CD8-positive, alpha-beta memory T cell (primary cell): ENCODE measurements at places on chromosomes 12 and 14.

- H3K4me1 ChIP-seq = no peaks in the 10 kb centered on the region
- H3K36me3 ChIP-seq = no peaks in the 10 kb centered on the region
- no peak overlapping the region for H3K4me3 ChIP-seq
- H3K27ac ChIP-seq = no peak overlapping the region
- H3K27me3 ChIP-seq = no peaks in the 10 kb centered on the region
Measured at GRCh38 chr12:125233319-125233718, 168.1 kb downstream of the AACS start.

DNA sequence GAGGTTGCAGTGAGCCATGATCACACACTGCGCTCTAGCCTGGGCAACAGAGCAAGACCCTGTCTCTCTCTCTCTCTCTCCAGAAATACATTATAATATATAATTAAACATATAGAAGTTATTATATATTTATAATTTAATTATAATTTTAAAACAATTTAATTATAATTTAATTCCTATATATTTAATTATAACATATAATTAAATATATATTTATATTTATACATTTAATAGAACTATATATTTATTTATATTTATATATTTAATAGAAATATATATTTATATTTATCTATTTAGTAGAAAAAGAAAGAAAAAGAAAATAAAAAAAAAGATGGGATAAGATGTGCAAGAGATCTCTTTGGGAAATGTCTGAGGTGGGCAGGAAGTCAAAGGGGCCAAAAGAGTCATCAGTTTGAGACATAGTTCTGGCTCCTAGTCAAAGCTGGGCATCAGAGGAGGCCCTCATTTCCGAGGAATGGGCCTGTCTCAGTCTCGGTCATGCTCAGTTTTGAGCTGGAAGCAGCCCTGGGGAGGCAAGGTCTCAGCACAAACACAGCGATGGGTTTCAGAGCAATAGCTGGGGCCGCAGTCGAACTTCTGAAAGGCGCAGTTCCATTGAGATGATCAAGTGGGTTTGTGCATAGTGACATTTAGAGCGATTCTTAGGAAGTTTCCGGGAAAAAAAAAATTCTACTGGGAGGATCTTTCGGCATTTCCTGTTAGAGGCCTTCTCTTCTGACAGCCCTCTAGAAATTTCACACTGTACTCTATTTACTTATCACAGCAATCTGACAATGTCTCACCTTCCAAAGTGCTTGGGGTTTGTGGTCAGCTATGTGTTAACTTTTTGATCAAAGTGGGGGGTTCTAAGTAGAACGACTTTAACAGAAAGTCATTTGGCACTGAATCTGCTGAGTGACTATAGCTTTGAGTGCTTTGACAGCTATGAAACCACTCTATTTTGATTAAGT lies 58.7 kb upstream of the GZMB start:
- peak overlapping the region; percentile 29 for H3K27ac ChIP-seq
- no peaks in the 10 kb centered on the region for H3K36me3 ChIP-seq
- peak; percentile 27 for DNase-seq

DNA sequence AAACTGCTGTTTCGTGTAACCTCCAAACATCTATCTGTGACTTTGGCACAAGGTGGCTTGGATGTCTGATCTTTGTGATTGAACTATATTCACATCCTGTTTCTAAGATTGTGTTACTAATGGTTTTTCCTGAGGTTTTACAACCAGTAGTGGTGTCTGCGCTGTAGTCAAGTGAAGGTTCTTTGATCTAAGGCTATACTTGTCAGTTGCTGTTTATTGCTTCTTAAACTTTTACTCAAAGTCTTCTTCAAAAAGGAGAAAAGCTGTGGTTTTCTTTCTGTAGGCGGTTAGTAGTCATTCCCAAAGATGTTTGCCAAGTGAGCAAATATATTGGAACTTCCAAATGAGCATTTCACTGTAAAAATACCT lies 12.3 kb upstream of the CALM1 start:
- peak overlapping the region; percentile 88 for H3K4me3 ChIP-seq
- H3K27ac ChIP-seq = peak overlapping the region; percentile 99
- H3K4me1 ChIP-seq = peaks cover 37% of the 10 kb centered on the region

DNA sequence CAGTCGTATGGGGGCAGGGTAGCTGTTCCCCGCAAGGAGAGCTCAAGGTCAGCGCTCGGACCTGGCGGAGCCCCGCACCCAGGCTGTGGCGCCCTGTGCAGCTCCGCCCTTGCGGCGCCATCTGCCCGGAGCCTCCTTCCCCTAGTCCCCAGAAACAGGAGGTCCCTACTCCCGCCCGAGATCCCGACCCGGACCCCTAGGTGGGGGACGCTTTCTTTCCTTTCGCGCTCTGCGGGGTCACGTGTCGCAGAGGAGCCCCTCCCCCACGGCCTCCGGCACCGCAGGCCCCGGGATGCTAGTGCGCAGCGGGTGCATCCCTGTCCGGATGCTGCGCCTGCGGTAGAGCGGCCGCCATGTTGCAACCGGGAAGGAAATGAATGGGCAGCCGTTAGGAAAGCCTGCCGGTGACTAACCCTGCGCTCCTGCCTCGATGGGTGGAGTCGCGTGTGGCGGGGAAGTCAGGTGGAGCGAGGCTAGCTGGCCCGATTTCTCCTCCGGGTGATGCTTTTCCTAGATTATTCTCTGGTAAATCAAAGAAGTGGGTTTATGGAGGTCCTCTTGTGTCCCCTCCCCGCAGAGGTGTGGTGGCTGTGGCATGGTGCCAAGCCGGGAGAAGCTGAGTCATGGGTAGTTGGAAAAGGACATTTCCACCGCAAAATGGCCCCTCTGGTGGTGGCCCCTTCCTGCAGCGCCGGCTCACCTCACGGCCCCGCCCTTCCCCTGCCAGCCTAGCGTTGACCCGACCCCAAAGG lies 804 bp downstream of the GAPDH start:
- peaks cover 38% of the 10 kb centered on the region for H3K36me3 ChIP-seq
- peak overlapping the region; percentile 95 for H3K27ac ChIP-seq
- DNase-seq = peak; percentile 85
- H3K27me3 ChIP-seq = no peaks in the 10 kb centered on the region

DNA sequence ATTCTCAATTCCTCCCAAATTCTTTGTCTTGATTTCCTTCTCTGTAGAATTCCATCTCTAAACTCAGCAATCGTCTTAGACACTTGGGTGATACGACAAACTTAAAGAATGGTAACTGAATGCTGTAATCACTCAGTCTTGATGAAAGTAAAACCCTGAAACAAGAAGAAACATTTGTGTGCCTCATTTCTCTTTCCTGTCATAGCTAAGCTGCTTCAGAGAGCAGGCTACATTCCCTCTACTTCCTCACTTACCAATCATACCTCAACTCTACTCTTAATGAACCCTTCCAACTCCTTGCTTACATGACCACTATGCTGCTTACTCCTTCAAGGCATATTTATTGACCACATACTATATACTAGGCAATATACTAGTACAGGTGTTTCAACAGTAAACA lies 8.3 kb downstream of the MAP4K5 start:
- no peaks in the 10 kb centered on the region for H3K36me3 ChIP-seq
- no peaks in the 10 kb centered on the region for H3K27me3 ChIP-seq
- H3K4me1 ChIP-seq = peaks cover 43% of the 10 kb centered on the region
- H3K27ac ChIP-seq = no peak overlapping the region

- H3K27ac ChIP-seq = no peak within 1 kb of the TSS
- no peak within 1 kb of the TSS for H3K4me3 ChIP-seq
- no peaks in the 10 kb centered on the region for H3K36me3 ChIP-seq
- peaks cover 3% of the 10 kb centered on the region for H3K27me3 ChIP-seq
- no peak for DNase-seq
- no peaks in the 10 kb centered on the region for H3K4me1 ChIP-seq
Measured at GRCh38 chr14:71932229-71932981, at the start of gene RGS6. RGS6 (plus strand) TSS chr14:71932429.

DNA sequence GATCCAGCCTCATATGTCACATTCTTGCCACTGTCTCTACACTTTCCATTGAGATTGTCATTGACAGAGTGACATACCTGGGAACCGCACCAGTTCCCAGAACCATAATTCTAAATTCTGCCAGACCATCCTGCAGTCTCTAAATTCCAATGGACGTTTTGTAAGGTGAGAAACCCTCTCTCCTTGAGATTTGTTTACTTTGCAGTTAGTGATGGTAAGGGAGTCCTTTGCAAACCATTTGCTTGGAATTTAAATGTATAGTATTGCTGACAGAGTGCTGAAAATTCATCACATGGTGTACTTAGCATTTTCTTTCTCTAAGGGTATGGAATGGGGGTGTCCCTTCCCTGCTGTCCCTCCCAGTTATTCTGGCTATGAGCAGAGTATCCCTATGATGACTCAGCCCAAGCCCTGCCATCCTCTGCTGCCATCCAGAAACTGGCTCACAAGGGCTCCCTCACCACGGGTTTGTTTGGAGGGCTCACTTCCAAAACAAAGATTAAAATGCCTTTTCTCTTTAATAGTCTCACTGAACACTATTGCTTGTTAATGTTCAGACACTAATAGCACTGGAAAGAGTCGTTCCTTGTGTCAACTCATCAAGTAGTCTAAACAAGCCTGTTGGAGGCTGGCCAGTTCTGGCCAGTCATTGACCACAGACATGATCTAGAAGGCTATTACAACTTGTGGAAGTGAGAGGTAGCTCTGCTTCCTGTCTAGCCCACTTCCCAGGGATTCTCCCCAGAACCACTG lies 129.0 kb upstream of the HMGA2 start:
- no peaks in the 10 kb centered on the region for H3K4me1 ChIP-seq
- no peaks in the 10 kb centered on the region for H3K27me3 ChIP-seq
- no peak overlapping the region for H3K4me3 ChIP-seq
- no peaks in the 10 kb centered on the region for H3K36me3 ChIP-seq
- no peak overlapping the region for H3K27ac ChIP-seq
- DNase-seq = no peak

DNA sequence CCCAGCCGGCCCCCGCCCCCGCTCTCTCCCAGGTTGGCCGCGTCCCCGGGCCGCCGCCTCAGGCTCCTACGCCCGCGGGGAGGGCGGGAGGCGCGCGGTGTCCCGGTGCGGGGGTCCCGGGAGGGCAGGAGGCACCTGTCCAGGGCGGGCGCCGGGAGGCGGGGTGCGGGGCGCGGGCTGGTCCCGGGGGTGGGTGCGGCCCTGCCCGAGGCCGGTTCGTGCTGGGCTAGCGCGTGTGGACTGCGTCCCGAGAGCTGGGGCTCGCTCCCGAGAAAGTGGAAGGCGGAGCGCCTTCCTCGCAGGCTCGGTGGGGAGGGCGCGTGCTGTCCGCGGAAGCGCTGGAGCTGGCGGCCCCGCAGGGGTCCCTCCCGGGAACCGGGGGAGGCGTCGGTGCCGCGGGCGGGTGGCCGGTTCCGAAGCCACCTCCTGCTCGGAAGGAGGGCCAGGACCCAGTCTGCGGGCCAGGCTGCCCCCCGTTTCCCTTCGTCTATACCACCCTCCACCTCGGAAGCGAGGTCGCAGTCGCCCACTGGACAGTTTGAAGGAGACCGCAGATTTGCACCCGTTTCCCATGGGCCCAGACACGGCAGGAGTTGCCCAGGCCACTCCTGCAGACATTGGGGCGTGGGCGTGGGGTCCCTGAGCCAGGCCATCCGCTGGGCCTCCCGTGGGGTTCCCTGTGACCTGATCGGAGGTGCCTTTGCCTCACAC lies 636 bp downstream of the ZFYVE21 start:
- peaks cover 19% of the 10 kb centered on the region for H3K4me1 ChIP-seq
- no peaks in the 10 kb centered on the region for H3K27me3 ChIP-seq
- no peaks in the 10 kb centered on the region for H3K36me3 ChIP-seq
- DNase-seq = no peak

DNA sequence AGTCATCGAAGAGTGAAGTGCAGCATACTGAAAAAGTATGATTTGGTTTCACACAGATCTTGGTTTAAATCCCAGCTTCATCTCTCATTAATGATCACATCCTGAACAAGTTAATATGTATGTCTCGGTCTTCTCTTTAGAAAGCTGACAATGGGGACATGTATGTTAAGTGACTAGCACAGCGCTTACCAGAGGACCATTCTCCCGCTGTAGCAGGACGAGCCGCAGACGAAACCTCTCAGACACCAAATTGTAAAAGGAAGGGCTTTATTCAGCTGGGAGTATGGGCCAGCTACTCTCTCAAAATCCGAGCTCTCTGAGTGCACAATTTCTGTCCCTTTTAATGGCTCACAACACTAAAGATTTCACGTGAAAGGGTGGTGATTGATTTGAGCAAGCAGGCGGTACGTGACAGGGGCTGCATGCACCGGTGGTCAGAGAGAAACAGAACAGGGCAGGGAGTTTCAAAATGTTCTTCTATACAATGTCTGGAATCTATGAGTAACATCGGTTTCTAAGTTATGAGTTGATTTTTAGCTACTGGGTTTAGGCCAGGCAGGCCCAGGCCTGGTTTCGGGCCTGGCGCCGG lies 682.4 kb downstream of the DIO2 start:
- no peak overlapping the region for H3K4me3 ChIP-seq
- H3K4me1 ChIP-seq = no peaks in the 10 kb centered on the region
- H3K36me3 ChIP-seq = no peaks in the 10 kb centered on the region
- no peaks in the 10 kb centered on the region for H3K27me3 ChIP-seq
- no peak overlapping the region for H3K27ac ChIP-seq

GRCh38 chr14:88611878-88612277 lies 49.0 kb downstream of the ZC3H14 start:
- H3K27me3 ChIP-seq = no peaks in the 10 kb centered on the region
- no peak overlapping the region for H3K27ac ChIP-seq
- no peak overlapping the region for H3K4me3 ChIP-seq
- no peak for DNase-seq

DNA sequence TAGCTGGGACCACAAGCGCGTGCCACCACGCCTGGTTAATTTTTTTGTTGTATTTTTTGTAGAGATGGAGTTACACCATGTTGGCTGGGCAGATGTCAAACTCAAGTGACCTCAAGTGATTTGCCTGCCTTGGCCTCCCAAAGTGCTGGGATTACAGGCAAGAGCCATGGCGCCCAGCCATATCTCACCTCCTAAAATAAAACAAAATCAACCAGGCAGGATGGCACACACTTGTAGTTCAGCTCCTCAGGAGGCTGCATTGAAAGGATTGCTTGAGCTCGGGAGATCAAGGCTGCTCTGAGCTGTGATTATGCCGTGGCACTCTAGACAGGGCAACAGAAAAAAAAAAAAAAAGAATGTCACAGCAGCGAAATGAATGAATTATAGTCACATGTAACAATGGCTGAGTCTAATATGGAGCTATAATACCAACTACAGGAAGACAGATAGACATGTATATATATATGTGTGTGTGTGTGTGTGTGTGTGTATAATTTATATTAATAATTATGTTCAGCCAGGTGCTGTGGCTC lies 19.3 kb upstream of the TMEM120B start:
- no peak for DNase-seq
- no peak overlapping the region for H3K27ac ChIP-seq
- no peak overlapping the region for H3K4me3 ChIP-seq
- peaks cover 4% of the 10 kb centered on the region for H3K4me1 ChIP-seq

- no peaks in the 10 kb centered on the region for H3K27me3 ChIP-seq
- DNase-seq = no peak
- no peaks in the 10 kb centered on the region for H3K4me1 ChIP-seq
- no peaks in the 10 kb centered on the region for H3K36me3 ChIP-seq
Measured at GRCh38 chr14:25400607-25401206, 350.8 kb upstream of the STXBP6 start.

DNA sequence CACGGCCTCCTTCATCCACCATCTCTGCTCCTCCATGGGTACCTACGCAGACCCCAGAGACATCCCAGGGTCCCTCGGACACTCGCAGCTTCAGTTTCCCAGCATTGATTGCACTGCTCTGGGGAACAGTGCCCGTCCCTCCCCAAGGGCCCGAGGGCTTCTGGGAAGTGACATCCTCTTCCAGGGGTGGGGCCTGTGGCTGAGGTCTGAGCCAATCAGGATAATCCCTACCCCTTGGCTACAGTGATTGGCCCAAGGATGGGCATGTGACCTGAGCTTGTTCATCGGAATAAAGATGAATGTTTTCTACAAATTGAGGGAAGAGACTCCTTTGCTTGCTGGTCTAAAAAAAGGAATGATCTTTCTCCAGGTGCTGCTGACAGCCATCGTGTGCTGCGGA lies 37.3 kb upstream of the MYL2 start:
- DNase-seq = no peak
- H3K36me3 ChIP-seq = no peaks in the 10 kb centered on the region
- H3K27ac ChIP-seq = no peak overlapping the region
- H3K4me3 ChIP-seq = no peak overlapping the region
- H3K27me3 ChIP-seq = no peaks in the 10 kb centered on the region
